ENCODE measurements at places on chromosomes 12 and 14. TPM values are rescaled to one million over a fixed set of nuclear protein-coding genes. Genes with fewer than 3 reads are reported as not detected.

Gene GPD1
- total RNA-seq, result 1.5 TPM

Gene GPR84
- total RNA-seq, result 2.5 TPM

GRCh38 chr12:87117526-87117925, 861.3 kb upstream of the MGAT4C start:
- DNase-seq, result no peak

DNA sequence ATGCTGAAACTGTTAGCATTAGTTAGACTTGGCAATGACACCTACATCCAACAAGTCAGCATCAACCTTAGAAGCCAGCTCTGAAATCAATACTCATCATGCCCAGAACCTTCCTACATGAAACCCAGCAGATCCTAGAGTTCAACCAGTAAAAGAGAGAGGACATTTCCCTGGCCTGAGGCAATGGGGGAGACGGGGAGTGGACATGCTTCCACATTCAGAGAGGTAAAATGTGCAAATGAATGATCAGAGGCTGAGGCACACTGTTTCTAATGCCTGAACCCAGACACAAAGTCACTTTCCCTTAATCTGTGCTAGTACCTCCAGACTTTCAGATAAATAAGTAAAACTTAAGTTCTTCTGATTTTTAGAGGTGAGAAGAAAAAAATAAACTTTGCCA, 34.5 kb downstream of the ERO1A start:
- DNase-seq, result no peak

- no peak for DNase-seq
Measured at GRCh38 chr14:24398293-24398652, 530 bp upstream of the NYNRIN start.

DNA sequence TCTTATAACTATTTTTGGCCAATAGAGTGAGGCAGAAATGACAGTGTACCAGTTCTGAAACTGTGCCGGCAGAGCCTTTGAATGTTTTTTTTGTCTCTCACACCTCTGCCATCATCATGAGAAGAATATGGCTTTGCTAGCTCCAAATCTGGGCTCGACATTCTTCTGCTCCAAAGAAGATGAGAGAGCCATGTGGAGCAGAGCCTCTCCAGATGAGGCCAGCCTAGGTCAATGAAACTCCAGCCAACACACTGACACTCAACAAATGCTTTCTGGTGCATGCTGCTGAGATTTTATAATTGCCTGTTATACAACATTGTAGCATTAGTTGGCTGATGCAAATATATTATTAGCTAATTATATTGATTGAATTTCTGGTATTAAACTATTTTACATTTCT, 154.7 kb downstream of the SLC38A4 start:
- no peak for DNase-seq

Gene ZNF84
- total RNA-seq, result 22.4 TPM

Gene LRRC9
- total RNA-seq, result not detected

DNA sequence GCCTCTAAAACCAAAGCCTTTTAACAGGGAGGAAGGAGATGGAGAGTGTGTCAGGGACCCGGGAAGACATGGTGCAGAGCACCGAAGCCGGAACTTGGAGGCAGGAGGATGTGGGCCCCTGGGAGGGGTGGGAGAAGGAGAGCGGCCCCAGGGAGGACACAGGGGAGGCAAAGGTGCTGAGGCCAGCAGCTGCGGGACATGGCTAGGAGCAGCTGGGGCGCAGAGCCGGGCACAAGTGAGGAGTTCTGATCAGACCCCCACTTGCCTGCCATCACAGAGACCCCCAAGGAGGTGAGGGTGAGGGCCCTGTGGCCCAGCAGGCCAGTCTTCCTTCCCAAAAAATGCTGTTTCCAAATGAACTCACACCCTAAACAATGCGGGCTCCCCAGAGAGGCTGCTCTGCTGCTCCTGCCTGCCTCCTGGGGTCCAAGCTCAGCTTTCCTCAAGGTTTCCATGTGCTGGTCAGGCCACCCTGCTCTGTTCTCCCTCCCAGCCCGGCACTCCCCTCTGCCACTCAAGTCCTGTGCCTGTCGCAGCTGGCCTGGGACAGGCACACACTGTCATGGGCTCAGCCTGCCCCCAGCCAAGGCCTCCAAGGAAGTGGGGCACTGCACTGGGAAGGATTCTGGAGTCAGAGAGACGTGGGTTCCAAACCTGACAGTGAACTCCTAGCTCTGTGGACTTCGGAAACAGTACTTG, 24.0 kb downstream of the CHGA start:
- no peak for DNase-seq

Gene ACOT4
- total RNA-seq, result 0.33 TPM

DNA sequence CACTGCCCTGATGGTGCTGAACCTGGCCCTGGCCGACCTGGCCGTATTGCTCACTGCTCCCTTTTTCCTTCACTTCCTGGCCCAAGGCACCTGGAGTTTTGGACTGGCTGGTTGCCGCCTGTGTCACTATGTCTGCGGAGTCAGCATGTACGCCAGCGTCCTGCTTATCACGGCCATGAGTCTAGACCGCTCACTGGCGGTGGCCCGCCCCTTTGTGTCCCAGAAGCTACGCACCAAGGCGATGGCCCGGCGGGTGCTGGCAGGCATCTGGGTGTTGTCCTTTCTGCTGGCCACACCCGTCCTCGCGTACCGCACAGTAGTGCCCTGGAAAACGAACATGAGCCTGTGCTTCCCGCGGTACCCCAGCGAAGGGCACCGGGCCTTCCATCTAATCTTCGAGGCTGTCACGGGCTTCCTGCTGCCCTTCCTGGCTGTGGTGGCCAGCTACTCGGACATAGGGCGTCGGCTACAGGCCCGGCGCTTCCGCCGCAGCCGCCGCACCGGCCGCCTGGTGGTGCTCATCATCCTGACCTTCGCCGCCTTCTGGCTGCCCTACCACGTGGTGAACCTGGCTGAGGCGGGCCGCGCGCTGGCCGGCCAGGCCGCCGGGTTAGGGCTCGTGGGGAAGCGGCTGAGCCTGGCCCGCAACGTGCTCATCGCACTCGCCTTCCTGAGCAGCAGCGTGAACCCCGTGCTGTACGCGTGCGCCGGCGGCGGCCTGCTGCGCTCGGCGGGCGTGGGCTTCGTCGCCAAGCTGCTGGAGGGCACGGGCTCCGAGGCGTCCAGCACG, 4.7 kb downstream of the LTB4R start:
- DNase-seq, result peak; percentile 90

GRCh38 chr12:29750928-29751220, 32.9 kb downstream of the TMTC1 start:
- no peak for DNase-seq

GRCh38 chr12:131536337-131536736, 174.6 kb upstream of the SFSWAP start:
- no peak for DNase-seq

DNA sequence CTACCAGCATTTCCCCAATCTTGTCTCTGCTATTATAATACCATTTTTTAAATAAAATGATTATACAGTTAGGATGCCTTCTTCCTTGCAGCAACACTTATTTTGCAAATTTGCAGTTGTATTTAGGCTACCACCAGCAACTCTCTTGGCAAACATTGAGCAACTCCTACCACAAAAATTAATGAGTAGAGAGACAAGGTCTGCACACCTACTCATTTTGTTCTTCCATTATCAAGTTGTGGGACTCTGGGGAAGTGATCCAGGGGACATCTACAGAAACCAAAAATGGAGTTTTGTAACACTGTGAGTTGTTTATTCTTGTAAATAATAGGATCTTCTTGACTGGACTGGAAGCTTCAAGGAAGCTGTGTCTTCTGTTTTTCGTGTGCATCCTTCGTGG, 38.6 kb downstream of the DGLUCY start:
- no peak for DNase-seq

Gene MAX
- total RNA-seq, result 105 TPM

Gene KRT7
- total RNA-seq, result 6.8 TPM

GRCh38 chr12:100733817-100734593, 60.6 kb upstream of the ANO4 start:
- no peak for DNase-seq

Gene TBX3
- total RNA-seq, result 3.5 TPM

DNA sequence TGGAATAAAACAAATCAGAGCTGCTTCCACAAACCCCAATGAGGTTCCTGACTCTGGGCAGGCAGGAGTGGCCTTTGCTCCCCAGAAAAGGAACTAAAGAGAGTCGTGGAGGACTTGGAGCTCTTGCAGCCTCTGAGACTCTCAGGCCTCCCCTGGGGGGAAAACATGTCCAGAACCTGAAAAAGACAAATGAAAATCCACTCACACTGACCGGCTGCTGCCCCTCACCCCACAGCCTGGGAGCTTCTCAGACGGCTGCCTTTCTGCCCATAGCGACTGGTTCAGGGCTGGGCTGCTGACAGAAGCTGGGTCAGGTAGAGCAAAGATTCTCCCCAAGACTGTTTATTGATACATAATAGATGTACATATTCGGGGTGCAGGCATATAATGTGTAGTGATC, 356.0 kb downstream of the ADGRD1 start:
- peak; percentile 20 for DNase-seq

Gene AJUBA
- total RNA-seq, result 5.1 TPM

GRCh38 chr12:96036765-96037455, 1.5 kb upstream of the LTA4H start:
- no peak for DNase-seq

Gene DRAM1
- total RNA-seq, result 31.3 TPM

GRCh38 chr12:46264057-46264456, 4.8 kb downstream of the SLC38A1 start:
- DNase-seq, result no peak

Gene APOF
- not detected for total RNA-seq

- DNase-seq, result no peak
Measured at GRCh38 chr12:123942238-123942653, 30.4 kb downstream of the CCDC92 start.

Gene TAS2R9
- total RNA-seq, result not detected
